ENCODE measurements at places on chromosomes 5 and 9.

DNA sequence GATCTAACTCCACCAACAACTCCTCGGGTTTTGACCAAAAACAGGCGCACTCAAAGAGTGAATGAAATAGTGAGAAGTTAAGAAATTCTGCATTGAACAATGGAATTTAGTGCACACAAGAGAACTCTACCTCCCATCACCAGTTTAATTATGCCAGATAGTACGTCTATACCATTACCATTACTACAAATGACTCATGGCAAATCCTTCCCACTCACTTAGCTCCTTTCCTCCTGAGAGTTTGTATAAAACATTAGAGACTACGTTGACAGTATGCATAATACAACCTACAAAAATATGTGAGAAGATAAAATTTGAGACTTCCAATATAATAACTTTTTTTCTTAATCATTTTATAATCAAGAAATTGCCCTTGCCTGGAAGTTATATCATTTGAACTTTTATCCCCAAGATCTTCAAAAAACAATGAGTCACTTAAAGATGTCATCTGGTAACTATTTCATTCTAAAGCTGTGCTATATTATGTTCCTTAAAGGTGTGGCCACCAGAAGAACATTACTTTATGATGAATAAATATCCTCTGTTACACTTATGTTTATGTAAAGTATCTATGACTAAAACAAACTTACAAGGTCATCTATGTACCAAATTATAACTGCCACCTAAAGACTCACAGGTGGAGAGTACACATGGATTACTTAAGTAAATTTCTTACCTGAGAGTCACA lies 297.9 kb upstream of the PTGER4 start:
- DNase-seq: no peak

DNA sequence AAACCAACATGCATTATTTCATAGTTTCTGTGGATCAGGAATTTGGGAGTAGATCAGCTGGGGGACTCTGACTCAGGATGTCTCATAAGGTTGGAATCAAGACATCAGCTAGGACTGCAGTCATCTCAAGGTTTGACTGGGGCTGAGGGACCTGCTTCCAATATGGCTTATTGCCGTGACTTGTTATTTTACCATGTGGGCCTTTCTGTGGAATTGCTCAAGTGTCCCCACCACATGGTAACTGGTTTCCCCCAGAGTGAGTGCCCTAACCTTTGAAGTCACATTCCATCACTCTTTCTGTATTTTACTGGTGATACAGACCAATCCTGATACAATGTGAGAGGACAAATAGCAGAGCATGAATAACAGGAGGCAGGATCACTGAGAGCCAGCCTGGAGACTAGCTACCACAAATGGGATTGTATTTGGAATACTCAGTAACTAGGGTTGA lies 70.2 kb upstream of the ELL2 start:
- no peak for DNase-seq

DNA sequence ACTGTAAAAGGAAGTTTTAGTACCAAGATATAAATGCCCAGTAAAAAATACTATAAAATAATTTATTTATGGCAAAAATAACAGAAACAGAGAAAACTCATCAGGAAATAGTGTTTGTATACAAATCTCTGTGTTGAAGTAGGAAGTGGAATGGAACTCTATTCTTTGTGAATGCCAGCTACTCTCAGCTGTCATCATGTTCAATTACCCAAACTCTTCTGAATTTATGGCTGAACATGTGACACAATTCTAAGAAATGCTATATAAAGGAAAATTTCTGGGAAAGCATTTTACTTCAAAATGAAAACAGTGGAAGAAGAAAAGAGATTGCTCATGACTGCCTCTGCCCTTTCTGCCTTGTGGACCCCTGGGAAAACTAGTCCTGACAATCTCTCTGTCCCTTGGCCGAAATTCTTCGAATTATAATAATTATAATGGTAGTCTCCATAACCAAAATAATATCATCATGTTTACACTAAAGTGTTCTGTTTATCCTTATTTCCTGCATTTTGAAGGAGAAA lies 522.3 kb upstream of the ST8SIA4 start:
- DNase-seq: no peak

DNA sequence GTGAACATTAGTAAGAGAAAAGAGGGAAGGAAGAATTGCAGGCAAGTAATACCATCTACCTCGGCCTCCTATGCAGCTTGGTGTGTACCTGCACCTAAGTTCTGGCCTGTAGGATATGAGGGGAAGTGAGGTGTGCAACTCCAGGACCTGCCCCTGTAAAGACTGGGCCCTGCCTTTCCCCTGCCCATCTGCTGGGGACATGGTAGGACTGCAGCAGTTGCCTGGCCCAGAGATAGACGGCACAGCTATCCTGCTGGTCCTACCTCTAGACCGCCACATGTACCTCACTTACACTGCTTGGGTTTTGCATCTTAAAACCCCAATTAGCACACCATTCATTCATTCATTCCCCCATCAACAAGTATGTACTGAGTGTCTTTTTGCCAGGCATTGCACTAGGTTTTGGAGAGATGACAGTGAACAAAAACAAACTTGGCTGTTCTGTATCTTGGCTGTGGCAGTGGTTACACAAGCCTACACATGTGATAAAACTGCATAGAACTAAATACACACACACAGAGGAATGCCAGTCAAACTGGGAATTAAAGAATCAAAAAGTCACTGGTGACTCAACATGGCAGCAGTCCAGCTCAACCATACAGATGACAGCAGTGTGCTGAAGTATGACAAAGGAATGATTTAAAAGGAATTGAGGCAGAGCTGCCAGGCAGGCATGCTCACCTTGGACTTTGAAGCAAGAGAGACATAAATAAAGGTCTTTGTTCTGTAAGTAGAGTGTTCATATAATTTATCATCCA lies 23.3 kb upstream of the MGAT1 start:
- no peak for DNase-seq

- DNase-seq: no peak
Observed at GRCh38 chr9:14323985-14324650, 10.2 kb upstream of the NFIB start.

GRCh38 chr5:165630261-165630778 lies 2124.9 kb downstream of the MAT2B start:
- no peak for DNase-seq

DNA sequence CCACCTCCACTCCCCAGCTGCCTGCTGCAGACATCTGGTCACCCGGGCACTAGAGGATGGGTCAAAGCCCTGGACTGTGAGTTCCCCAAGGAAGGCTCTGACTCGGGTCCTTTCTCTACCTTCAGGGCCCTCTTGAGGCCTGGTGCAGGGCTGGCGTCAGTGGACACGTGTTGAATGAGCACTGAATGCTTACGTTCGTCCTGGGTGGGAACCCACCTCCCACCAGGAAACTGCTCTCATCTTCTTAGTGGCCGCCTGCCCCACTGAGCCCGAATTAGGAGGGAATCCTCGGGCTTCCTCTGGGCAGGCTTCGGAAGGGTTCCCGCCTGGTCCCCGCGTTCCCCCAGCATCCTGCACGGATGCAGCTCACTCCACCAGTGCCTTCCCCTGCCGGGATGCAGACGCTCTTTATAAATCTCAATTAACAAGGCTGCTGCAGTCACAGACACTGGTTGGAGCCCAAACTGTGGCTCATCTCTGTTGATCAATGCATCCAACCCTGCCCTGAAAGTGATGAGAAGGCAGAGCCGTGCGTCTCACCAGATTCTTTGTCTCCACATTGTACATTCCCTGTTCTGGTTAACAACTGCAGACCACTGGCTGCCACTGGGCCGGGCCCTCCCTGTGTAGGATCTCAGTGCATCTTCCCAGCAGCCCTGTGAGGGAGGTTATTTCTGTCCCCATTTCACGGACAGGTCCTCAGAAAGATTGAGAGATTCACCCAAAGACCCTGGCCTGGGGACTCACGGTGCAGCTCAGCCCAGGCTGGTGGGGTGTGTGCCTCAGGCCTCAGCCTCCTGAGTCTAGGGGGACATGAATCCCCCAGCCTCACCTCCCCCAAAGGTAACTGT lies 168.8 kb downstream of the GAPVD1 start:
- DNase-seq: no peak

DNA sequence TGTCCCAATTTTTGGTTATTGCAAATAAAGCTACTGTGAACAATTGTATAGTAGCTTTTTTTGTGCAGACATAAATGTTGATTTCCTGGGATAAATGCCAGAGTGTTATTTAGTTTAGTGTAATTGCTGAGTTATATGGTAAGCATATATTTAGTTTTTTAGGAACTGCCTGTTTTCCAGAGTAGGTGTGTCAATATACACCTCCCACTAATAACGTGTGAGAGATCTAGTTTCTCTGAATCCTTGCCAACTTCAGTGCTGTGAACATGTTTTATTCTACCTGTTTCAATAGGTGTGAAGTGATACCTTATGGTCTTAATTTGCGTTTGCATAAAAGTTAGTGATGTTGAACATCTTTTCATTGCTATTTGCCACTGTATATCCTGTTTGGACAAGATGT lies 9.1 kb upstream of the OR2S2 start:
- DNase-seq: no peak

DNA sequence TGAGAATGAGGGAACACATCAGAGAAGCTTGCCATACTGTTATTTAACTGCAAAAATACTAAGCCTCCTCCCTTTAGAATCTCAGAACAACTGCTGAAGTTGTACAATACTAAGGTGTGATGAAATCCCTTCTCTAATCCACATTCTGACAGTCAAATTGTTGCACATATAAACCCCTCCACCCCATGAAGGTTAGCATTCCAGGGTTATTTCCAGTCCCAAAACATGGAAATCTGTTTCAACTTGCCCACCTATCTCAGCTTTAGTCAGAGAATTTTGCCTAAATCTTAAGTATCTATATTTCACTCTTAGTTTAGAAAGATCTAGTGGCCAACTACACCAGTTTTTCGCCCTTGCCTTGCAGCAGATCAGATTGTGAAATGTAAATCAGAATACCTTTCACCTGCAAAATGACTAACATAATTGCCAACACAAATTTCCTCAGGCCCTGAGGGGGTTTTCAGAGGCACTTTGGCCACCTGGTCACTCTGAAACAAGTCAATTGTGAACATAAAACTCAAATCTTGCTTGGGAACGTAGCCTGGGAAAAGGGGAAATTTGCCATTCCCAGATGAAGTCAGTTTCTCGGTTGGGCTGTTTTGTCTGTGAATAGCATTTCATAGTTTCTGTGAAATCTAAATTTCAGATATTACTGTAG lies 93.9 kb downstream of the EFNA5 start:
- DNase-seq: no peak

DNA sequence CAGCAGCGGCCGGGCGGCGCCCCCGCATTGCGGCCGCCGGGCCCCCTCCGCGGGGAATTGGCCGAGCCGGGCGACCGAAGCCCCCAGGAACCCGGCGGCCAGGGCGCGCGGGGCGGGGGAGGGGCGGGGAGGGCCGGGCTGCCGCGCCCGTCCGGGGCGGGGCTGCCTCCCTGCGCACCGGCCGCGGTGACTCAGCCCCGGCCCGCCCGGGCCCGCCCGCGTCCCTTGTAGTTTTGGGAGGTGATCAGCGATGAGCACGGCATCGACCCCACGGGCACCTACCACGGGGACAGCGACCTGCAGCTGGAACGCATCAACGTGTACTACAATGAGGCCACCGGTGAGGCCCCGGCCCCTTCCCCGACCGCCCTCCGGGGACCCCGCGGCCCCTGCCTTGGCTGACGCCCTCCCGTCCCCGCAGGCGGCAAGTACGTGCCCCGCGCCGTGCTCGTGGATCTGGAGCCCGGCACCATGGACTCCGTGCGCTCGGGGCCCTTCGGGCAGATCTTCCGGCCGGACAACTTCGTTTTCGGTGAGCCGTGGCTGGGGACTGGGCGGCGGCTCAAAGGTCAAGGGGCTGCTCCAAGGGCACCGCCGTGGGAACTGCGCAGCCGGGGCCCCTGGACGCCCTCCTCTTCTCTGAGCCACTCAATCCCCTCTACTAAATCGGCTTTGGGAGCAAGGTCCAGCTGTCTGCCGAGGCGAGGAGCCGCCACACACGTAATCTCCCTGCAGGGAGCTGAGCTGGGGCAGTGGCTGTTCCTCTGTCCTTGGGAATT lies 592 bp downstream of the TUBB4B start:
- DNase-seq: peak; percentile 64

DNA sequence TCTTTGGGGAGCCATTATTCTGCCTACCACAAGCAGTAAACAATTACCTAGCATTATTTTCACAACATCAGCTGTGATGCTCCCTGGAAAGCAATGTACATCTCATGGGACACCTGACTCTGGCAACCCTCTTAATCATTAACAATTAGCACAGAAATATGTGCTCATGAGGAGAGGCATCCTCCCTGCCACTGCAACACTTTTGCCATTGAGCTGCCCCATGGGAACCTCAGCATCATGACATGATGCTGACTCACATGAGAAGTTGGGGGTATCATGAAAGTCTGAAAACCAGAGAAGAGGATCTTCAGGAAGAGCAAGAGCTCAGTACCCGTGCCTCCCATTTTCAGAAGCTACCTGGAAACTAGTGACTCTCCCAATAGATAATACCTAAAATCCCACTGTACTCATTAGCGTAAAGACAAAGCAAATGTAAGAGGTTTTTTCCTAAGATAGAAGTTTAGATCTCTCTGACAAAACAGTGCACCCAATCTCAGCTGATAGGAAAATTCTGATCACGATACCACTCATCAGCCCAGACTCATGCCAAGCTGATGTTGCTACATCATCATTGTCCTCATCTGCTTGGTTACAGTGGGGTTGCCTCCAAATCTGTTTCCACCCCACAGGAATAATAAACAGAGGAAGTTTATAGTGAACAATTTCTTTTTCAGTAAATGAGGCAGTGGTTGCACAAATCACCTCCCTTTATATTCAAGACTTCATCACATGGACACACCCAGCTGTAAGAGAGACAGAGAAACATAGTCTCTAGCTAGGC lies 244.5 kb downstream of the NR2F1-AS1 start:
- DNase-seq: no peak

GRCh38 chr5:142725231-142726187 lies 39.6 kb upstream of the FGF1 start:
- DNase-seq: no peak

DNA sequence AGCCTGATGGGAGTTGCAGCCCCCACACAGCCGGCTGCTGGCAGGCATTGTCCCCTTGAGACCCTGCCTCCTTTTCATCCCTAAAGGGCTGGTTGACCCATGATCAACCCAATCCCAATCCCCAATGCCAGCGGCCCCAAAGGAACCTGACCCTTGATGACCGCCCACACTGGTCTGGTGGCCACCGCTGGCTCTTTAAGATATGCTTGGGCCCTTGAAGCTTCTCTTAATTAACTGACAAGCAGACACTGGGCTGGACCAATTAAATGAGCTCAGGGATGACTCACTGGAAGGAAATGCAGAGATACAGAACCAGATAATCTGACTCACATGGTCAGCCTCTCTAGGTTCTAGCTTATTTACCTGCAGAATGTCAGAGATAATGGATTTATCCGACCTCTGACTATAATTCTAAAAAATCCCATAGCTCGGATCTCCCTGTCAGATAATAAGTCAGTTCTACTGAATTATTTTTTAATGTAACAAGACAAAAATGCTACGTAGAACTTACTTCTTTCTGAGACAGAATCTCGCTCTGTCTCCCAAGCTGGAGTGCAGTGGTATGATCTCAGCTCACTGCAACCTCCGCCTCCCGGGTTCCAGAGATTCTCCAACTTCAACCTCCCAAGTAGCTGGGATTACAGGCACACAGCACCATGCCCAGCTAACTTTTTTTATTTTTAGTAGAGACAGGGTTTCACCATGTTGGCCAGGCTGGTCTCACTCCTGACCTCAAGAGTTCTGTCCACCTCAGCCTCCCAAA lies 11.1 kb upstream of the MLANA start:
- no peak for DNase-seq

GRCh38 chr5:38258319-38259061 lies at the start of gene EGFLAM:
Gene EGFLAM, plus strand, starts transcription at chr5:38258559. Its CDS starts 196 bp downstream, at chr5:38258755.
- DNase-seq: no peak

All from activated CD4-positive, alpha-beta T cell treated with anti-CD3 and anti-CD28 coated beads, Interleukin-2, amount 50 U/mL, for 4 hours (primary cell).